ENCODE measurements at places on chromosomes 1 and 21.

DNA sequence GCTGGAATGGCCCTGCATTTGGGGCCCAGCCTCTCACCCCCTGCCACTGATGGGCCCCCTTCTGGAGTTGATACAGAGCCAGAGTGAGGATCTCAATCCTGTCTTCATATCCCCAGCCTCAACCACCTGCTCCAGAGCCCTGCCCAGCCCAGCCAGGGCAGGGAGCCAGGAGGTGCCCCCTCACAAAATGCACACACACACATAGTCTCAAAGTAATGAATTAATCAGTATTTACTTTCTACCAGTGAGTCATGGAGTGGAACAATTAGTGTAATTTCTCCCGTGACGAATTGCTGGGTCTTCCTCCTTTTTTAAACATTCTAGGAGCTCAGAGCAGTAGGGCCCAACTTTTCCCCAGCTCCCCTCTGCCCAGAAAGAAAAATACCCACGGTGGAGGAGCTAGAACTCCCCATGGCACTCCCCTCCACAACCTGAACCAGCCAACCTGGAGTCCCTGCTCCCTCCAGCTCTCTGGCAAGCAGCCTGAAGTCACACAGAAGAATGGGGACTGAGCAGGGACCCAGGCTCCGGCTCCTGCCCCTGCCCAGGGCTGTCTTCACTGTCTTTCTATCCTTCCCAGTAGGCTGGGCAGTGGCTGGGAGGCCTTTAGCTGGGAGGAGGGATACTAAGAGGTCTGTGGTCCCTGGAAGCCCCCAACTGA, 29.3 kb downstream of the SDC3 start:
- no peak for DNase-seq

DNA sequence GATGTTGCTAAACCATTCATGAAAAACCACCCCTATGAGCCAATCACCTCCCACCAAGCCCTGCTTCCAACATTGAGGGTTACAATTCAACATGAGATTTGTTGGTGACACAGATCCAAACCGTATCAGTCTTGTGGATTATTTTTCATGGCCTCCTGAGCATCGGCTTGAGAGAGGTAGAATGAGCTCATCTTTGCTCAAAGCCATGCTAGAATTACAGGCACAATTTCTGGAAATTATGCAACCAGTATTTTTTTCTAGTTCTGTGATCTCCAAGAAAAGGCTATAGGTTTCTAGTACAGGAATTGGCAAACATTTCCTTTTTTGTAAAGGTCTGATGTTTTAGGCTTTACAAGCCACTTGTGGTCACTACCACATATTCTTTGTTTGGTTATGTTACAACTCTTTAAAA, 219.4 kb downstream of the DUSP10 start:
- DNase-seq, result peak; percentile 4

GRCh38 chr1:225825078-225825477, 15.2 kb downstream of the EPHX1 start:
- no peak for DNase-seq

- no peak for DNase-seq
Measured at GRCh38 chr1:54254055-54254454, 54.1 kb downstream of the MRPL37 start.

DNA sequence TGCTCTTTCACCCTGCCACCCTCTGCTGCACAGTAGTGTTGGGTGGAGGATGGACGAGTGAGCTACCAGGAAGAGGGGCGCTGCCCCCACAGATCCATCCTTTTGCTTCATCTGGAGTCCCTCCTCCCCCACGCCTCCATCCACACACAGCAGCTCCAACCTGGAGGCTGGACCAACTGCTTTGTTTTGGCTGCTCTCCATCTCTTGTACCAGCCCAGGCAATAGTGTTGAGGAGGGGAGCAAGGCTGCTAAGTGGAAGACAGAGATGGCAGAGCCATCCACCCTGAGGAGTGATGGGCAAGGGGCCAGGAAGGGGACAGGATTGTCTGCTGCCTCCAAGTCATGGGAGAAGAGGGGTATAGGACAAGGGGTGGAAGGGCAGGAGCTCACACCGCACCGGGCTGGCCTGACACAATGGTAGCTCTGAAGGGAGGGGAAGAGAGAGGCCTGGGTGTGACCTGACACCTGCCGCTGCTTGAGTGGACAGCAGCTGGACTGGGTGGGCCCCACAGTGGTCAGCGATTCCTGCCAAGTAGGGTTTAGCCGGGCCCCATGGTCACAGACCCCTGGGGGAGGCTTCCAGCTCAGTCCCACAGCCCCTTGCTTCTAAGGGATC, 8.5 kb downstream of the CHRNB2 start:
- no peak for DNase-seq

GRCh38 chr1:87897481-87897880, 568.8 kb downstream of the LMO4 start:
- no peak for DNase-seq
